ENCODE measurements at places on chromosomes 1 and 21.

DNA sequence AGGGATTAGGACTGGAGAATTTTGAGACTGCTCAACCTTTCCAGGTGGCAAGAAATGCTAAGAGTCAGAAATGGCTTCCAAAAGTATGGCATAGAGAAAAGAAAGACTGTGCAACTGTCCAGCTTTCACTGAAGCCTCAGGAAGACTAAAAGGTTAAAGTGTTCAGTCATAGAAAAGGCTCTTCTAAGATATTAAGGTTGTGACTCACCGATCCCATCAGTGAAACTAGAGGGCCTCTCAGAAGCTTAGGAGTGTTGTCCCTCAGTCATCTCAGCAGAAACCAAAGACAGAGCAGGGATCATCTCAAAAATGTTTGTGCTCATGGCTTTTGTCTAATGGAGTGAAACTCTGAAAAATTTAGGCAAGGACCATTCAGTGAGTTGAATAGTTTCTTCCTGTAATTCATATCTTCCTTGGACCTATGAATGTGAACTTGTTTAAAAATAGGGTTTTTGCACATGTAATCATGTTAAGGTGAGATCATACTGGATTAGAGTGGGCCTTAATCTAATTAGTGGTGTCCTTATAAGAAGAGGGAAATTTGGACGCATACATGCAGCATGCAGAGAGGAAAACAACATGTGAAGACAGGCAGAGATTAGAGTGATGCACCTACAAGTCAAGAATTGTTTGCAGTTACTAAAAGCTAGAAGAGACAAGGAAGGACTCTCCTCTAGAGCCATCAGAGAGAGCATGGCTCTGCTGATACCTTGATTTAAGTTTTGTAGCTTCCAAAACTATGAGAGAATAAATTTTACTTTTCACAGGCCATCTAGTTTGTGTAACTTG, 71.3 kb downstream of the RPE65 start:
- no peak for DNase-seq

DNA sequence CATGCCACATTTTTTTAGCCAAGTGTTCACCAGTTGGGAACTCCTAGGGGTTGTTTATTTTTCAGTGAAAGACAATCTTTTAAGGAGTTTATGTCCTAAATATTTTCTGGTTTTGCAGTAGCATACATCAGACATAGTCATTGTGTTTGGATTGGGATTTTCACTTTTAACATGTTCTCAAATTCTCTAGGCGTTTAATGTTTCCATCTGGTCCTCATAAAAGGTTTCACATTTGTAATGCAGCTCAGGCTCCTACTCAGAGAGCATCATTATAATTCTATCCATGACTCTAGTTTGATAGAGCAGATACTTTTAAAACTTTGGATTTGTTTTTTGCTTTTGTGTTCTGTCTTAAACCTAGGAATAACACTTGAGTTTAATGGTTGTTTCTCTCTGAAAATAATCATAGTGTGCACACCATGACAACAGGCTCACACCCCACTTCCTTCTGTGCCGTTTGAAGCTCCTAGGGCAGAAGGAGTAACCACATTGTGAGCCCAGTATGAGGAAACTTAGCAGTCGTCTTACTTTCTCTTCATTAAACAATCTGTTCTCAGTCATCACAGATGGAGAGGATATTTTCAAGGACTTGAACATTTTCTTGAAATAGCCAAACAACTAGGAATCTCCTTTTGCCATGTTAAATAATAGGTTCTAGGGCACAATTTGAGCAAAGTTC, 219.6 kb downstream of the PDE4B start:
- no peak for DNase-seq

- no peak for DNase-seq
Observed at GRCh38 chr1:232985882-232986526, 35.6 kb downstream of the NTPCR start.

DNA sequence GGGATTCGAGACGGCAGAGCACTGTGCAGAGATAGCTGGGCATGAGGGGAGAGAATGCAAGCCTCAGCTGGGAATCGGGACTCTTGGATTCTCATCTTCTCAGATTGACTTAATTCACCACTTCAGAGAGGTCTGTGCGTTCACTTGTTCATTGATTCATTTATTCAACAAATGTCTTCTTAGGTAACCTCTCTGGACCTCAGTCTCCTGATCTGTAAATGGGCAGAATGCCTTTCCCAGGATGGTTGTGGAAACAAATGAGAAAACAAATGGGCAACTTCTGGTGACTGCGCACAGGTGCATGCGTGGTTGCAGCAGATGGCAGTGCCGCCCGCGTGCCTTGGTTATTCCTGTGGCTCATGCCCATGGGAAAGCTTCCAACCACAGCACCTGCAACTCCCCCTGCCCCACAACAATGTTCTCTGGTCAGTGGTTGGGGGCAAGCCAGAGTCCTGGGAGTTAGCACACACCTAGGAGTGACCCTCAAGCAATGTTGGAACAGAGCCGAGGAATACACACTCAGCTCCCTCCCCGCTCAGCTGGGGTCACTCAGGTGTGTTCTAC, 110.1 kb upstream of the RUNX3 start:
- no peak for DNase-seq

- no peak for DNase-seq
Observed at GRCh38 chr1:119323216-119323982, 45.2 kb upstream of the HAO2 start.

GRCh38 chr1:66450043-66450514, 83.9 kb upstream of the SGIP1 start:
- DNase-seq, result no peak

GRCh38 chr1:71651214-71651613, 570.4 kb upstream of the ZRANB2 start:
- no peak for DNase-seq

DNA sequence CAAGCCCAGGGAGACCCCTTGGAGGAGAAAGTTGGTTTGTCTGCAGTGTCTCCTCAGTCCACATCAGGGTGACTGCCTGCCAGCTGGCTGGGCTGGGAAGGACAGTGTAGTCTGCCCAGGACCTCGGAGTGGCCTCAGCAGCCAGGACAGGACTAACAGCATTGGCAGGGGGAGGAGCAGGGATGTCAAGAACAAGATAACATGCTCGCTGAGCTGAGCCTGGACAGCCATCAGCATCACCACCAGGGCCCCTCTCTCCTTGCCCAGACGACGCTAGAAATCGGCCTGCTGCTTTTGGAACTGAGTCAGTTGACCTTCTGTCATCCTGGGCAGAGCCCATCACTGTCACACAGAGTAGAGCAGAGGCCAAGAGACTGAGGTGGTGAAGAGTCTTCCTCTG, 83.6 kb upstream of the CNTN2 start:
- no peak for DNase-seq

DNA sequence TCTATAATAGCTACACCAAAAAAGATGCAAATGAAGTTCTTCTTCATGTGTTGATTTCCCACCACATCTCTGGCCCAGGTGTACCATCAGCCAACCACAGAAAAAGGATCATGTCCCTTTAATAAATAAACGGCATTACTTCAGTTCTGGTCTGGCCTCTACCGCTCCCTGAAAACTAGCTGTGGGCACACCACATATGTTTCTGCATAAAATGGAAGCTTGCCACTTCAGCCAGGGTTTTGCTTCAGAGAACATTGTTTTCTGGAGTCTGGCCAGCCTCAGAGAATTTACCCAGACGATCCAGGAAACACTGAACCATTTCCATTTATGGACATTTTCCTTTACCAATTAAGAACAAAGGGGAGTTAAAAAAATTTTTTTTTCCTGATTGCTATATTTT, 5.8 kb upstream of the LAMC2 start:
- DNase-seq, result no peak

- DNase-seq, result no peak
Observed at GRCh38 chr1:93738075-93738622, 56.5 kb upstream of the BCAR3 start.

DNA sequence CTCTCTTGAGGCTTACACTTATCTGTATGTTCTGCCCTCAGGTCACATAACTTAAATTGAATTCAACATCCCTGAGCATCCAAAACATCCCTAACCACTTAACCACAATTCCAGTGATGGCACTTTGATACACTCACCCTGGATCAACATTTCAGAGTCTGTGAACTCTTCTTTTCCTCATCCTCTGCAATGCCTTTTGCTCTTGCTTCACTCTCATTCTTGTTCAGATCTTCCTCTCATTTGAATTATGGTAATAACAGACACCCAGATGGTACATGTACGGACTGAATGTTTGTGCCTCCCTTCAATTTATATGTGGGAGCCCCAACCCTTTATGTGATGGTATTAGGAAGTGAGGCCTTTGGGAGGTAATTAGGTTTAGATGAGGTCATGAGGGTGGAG, 33.4 kb downstream of the PTGER3 start:
- DNase-seq, result no peak

GRCh38 chr1:181350131-181350530, 133.2 kb upstream of the CACNA1E start:
- DNase-seq, result no peak

GRCh38 chr1:226665505-226666163, 73.4 kb downstream of the ITPKB start:
- DNase-seq, result no peak

DNA sequence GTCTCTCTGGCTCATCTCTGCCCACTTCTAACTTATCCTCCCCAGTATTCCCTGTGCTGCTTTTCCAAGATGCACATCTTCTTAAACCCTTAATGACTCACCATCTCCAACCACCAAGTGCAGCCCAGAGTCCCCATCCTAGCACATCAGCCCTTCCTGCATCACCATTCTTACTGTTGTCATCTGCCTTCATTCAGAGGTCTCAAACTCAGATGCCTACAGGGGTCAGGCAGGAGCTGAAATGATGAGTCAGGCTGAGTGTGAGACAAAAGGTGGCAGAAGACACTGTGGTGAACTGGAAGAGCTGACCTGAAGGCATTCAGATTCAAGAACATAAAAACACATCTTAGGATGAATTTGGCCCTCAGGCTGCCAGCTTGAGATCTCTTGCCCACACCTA, 34.6 kb downstream of the OLFML2B start:
- no peak for DNase-seq

GRCh38 chr1:112083487-112083886, 94.0 kb upstream of the KCND3 start:
- DNase-seq, result no peak

GRCh38 chr1:938711-939489, 15.2 kb downstream of the SAMD11 start:
- DNase-seq, result no peak

- DNase-seq, result no peak
Observed at GRCh38 chr1:212030936-212031528, 4.3 kb downstream of the INTS7 start.

DNA sequence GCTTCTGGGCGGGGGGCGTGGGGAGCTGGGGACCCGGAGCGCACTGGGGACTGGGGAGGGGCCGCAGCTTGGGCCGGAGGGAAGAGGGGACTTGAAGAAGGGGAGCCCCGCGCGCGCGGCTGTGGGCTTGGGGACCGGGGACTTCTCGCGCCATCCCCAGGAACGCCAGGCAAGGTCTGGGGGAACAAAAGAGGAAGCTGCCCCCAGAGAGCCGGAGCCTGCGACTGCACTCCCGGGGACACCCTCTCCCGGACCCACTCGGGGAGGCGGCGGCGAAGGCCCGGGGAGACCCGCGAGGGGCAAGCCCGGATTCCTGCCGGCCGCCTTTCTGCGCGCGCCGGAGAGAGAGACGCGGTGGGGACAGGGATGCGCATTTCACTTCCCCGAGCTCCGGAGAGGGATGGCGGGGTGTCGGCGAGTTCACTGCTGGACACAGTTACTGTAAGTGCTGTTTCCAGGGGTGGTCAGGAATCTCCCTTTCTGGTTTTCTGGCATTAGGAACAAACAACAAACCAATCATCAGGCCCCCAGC, 732 bp downstream of the ABCG1 start:
- no peak for DNase-seq

DNA sequence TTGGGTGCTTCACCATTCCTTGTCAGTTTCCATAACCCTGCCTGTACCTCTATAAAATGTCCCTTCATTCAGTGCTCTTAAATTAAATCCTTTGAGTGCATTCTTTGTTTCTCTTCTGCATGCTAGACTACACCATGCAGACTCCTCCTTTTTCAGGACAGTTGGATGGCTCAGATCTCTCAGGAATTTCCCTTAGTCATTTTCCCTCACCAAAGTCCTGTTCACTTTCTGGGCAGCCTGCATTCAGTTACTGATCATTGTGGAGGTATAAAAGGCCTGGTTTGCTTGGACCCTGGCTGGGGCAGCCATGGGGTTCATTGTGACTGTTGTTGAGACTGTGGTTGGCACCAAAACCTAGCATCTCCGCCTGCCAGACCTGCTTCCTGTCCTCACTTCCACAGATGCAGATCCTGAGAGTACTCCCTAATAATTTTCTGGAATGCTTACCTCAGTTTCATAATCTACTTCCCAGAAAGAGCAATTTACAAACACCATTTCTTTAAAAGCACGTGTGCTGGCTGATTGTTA, 88.4 kb downstream of the PDE4B start:
- DNase-seq, result no peak

- no peak for DNase-seq
Observed at GRCh38 chr21:27333096-27333495, 366.2 kb upstream of the ADAMTS5 start.

GRCh38 chr1:173554541-173555250, 48.2 kb downstream of the SLC9C2 start:
- no peak for DNase-seq

DNA sequence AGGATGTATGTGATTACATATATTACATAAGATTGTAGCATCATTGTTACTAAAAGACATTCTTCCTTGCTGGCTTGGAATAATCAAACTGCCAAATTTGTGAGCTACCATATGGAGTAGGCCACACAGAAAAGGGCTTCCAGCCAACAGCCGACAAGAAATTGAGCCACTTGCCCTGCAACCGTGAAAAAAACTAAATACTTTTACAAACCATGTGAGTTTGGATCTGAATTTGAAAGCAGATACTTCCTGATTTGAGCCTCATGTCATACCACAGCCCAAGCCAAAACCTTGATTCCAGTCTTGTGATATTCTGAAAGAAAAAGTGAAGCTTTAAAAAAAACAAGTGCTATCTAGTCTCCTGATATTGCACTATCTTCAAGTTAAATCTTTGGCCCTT, 55.6 kb upstream of the PRMT6 start:
- DNase-seq, result no peak

- DNase-seq, result no peak
Observed at GRCh38 chr1:7356079-7356478, 415.0 kb upstream of the VAMP3 start.

GRCh38 chr1:241499910-241500309, 19.6 kb downstream of the FH start:
- DNase-seq, result no peak
